ENCODE measurements at places on chromosomes 12 and 14. TPM values are rescaled to one million over a fixed set of nuclear protein-coding genes. Genes with fewer than 3 reads are reported as not detected.

LRP6 gene
- polyA plus RNA-seq, result 8.5 TPM

TMEM253 gene
- 0.10 TPM for polyA plus RNA-seq

GZMH gene
- polyA plus RNA-seq, result 0.14 TPM

GRCh38 chr14:23286902-23287479 is 1.1 kb upstream of the HOMEZ start:
- DNase-seq, result no peak

DNA sequence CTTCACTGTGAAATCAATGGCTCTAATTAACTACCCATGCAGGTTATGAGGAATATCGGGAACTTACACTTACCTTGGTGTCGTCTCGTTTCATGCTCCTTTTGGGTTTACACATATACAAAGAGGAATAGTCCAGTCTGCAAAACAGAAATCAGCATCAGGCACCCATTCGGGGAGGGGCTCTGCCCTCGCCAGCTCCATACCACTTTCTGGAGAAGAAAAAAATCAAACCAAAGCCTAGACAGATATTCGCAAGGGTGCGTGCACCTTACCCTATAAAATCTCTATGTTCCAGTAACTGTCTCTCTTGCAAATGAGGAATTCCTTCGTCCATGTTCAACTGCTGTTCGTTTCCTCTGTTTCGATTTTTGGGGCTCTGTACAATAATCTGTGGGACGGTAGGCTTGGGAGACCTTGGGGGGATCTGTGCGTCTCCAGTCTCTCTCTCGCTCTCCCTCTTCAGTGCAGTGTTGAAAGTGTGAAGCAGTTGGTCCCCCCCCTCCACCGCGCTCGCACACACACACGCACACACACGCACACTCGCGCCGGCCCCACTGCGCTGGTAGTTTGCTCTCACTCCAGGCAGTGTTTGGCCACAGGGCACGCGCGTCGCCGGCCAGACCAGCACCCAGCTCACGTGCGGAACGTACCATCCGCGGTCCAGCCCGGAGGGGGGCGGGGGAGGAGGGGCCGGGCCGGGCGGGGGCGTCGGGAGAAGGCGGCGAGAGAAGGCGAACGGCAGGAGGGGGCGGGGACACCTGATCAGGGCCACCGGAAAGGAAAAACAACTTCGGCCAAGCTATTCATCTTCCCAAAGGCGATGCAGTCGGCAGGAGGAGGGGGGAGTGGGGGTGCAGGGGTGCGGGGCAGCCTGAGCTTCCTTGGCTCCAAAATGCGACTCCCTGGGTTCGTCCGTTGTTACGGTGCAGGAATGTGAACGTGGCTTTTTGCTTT is at the start of gene BHLHE41:
Gene BHLHE41, minus strand, starts transcription at position 592 of the 954 bp plus-strand sequence. Its CDS starts 258 bp downstream, at position 334.
- peak; percentile 86 for DNase-seq

- peak; percentile 21 for DNase-seq
Observed at GRCh38 chr12:119780786-119781434, 96.2 kb downstream of the CIT start.

DNA sequence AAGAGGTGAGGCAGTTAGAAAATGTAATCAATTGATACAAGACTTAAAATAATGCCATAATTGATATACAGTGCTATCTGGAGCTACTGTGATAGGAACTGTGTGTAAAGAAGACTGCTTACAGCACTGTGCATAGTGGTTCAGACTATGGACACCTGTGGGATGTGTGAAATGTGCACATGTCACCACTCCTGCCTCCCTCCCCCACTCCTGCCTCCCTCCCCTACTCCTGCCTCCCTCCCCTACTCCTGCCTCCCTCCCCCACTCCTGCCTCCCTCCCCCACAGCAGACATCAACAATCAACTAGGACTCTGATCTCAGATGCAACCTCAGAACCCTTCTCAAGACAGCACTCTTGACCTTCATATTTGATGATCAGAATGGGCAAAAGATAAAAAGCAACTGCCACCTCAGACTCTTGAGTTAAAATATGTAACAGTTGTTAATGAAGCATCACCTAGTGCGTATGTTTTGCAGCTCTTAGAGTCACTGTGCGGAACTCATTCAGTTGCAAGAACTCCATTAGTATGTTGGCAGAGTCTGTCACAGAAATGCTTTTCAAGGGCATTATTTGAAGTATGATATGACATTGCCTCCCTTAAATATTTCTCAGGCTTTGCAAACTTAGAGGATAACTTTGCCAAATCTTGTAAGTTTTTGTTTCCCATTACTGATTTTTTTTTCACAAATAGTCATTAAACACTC is 255.2 kb upstream of the DDHD1 start:
- no peak for DNase-seq

DNA sequence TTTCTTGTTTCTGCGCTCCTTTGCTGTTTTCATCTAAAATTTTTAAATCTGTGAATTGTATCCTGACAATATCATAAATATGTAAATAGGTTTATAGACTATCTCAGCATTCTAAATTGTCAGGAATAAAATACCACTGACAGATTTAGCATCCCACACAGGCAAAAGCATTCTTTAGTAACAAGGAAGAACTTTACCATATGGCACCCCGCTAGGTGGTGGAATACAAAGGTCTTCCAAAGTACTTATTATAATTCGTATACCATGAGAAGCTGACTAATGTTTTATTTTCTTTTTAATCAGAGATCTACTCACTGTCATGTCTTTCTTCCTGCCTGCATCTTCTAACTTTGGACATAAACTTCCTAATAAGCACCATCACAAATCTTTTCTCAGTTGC is 328.8 kb upstream of the NOVA1 start:
- DNase-seq, result no peak

- no peak for DNase-seq
Observed at GRCh38 chr14:72275242-72275641, 343.0 kb downstream of the RGS6 start.

DNA sequence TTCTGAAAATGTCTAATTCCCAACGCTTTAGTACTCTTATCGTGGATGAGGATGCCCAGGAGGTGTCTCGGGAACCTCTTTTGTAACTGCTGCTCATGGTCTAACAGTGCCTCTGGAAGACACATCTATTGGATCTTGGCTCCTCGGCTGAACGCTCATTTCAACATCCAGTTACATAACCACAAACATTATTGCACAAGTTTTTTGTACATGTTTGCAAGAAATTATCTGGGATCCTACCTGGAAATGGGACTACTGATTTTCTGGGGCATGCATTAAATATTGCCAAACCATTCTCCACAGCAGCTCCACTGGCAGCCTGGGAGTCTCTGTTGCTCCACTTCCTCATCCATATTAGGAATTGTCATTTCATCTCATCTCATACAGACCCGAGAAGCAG is 117.5 kb upstream of the EVL start:
- DNase-seq, result no peak

- no peak for DNase-seq
Observed at GRCh38 chr12:2124466-2125023, 71.8 kb downstream of the CACNA1C start.

DNA sequence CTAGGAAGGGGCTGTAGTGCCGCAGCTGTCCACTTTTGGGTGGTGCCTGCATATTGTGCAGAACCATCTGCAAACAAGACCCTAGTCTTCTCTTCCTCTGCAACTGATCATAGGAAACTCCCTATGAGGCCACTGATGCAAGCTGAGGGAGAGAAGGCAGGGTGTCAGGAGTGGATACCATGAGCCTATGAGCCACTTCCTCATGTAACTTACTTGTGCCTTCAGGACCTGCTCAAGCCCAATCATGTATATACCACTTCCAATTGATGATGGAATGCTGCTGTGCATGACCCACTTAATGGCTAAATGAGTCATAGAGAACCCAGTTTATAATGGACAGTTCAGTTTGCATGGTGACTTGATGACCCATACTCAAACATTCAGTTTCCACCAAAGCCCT is 107.9 kb downstream of the ALG10B start:
- DNase-seq, result no peak

GRCh38 chr12:112018571-112019237 is 5.5 kb downstream of the ERP29 start:
- DNase-seq, result no peak

All from psoas muscle (tissue), 8 donors.